Hair follicular keratinocyte (primary cell): ENCODE measurements at places on chromosomes 3 and 15. TPM values are rescaled to one million over a fixed set of nuclear protein-coding genes. Genes with fewer than 3 reads are reported as not detected.

The ITIH1 gene
- total RNA-seq, result not detected in 2 replicates

The TNNC1 gene
- not detected in 2 replicates for total RNA-seq

The GABRR3 gene
- total RNA-seq, result not detected in 2 replicates

The GOLGA6A gene
- total RNA-seq, result not detected in 2 replicates

The EPHA6 gene
- total RNA-seq, result not detected in 2 replicates

The ADGRG7 gene
- total RNA-seq, result not detected in 2 replicates

The AP3S2 gene
- 36.7 and 46.8 TPM in 2 replicates for total RNA-seq

The KBTBD8 gene
- 2.0 and 3.8 TPM in 2 replicates for total RNA-seq

The TMF1 gene
- 12.3 and 15.3 TPM in 2 replicates for total RNA-seq

The TRIM71 gene
- total RNA-seq, result not detected in 2 replicates

The GPR160 gene
- 0.23 and 1.0 TPM in 2 replicates for total RNA-seq

The ANKRD34C gene
- total RNA-seq, result not detected in 2 replicates

The OSTN gene
- not detected in 2 replicates for total RNA-seq

The CHL1 gene
- total RNA-seq, result 0.08 and 0.47 TPM in 2 replicates

The CHRNA7 gene
- not detected in 2 replicates for total RNA-seq

The SMCO1 gene
- 0.23 TPM in 1 of 2 replicates, not detected in the other for total RNA-seq

The OR5K3 gene
- not detected in 2 replicates for total RNA-seq

The SYNPR gene
- total RNA-seq, result not detected in 2 replicates

The GOLGA8S gene
- total RNA-seq, result not detected in 2 replicates
